Activated T-helper 1 cell treated with anti-CD3 and anti-CD28 coated beads, Interleukin-12 subunit alpha, Interleukin-12 subunit beta, Interleukin-2, Interleukin-4 antibody, amounts not matched to agents 30 ng/mL and 10 ng/mL and 1 ng/mL, durations not matched to agents 14 hours and 24 hours and 36 hours (primary cell): ENCODE measurements at places on chromosomes 16 and 17. TPM values are rescaled to one million over a fixed set of nuclear protein-coding genes. Genes with fewer than 3 reads are reported as not detected.

KRT33A gene
- total RNA-seq, result not detected in 2 replicates

FOXN1 gene
- not detected in 2 replicates for total RNA-seq

ST6GALNAC2 gene
- total RNA-seq, result not detected in 2 replicates

CD300LG gene
- not detected in 2 replicates for total RNA-seq

ACD gene
- 56.7 and 59.1 TPM in 2 replicates for total RNA-seq

KRTAP9-2 gene
- total RNA-seq, result not detected in 2 replicates

DBNDD1 gene
- total RNA-seq, result 0.18 TPM in 1 of 2 replicates, not detected in the other

GPR142 gene
- total RNA-seq, result not detected in 2 replicates

ACLY gene
- 200 and 211 TPM in 2 replicates for total RNA-seq

HOXB1 gene
- not detected in 2 replicates for total RNA-seq

DNA sequence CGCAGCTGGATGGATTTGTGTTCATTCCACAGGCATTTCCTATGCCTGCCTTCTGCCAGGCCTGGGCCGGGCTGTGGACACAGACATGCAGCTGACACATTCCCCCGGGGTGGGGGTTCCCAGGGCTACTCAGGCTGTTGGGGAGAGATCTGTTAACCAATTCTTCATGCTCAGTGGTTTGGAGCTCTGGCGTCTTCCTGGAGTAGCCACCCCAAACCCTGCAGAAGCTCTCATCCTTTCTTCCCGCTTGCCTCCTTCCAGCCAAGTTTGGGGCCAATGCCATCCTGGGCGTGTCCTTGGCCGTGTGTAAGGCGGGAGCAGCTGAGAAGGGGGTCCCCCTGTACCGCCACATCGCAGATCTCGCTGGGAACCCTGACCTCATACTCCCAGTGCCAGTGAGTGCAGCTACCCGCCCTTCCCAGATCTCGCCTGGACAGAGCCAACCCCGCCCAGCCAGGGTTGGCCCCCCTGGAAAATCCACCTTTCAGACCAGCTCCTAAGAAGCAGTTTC, 2.6 kb downstream of the ENO3 start:
- H3K4me1 ChIP-seq, result peaks cover 18% of the 10 kb centered on the region
- H3K27me3 ChIP-seq, result no peaks in the 10 kb centered on the region
- DNase-seq, result no peak
- H3K36me3 ChIP-seq, result peaks cover 6% of the 10 kb centered on the region

- H3K27ac ChIP-seq, result no peak overlapping the region
- H3K4me1 ChIP-seq, result peaks cover 14% of the 10 kb centered on the region
- peaks cover 35% of the 10 kb centered on the region for H3K27me3 ChIP-seq
- no peak for DNase-seq
- no peaks in the 10 kb centered on the region for H3K36me3 ChIP-seq
- peak overlapping the region; percentile 30 for H3K4me3 ChIP-seq
These were observed 92.3 kb upstream of the TMEM97 start for GRCh38 chr17:28226563-28227315.

DNA sequence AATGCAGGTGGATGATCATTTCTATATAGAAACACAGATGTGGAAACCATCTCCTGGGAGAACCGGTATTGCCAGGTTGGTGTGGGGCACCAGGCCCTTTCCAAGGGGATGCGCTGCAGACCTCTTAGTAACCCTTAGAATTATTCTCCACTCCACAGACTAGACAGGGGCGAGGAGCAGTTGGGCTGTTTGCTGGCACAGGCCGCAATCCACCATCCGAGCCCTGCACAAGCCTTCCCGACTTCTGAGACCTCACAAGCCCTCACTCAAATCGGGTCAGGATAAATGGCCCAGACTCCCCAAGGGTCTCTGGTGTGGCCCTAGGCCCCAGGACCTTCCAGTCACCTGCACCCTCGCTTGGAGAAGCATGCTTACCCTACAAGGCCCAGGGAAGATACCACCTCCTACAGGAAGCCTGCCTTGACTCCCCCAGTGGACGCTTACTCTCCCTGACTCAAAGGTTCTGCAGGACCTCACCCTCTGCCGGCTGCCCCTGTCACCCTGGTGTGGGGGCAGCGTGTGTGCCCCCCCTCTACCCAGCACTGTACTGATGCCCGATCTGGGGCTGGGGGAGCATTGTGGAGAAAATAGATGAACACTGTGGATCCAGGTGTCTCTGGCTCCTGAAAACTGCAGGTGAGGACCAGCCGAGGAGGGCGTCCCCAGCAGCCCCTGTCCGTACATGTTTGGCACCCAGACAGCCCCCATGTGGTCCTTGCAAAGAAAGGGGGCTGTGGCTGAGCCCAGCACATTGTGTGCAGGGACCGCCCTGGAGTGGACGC, 49.8 kb upstream of the ACSF3 start:
- H3K27ac ChIP-seq, result no peak overlapping the region
- no peak for DNase-seq
- no peak overlapping the region for H3K4me3 ChIP-seq
- no peaks in the 10 kb centered on the region for H3K4me1 ChIP-seq

DNA sequence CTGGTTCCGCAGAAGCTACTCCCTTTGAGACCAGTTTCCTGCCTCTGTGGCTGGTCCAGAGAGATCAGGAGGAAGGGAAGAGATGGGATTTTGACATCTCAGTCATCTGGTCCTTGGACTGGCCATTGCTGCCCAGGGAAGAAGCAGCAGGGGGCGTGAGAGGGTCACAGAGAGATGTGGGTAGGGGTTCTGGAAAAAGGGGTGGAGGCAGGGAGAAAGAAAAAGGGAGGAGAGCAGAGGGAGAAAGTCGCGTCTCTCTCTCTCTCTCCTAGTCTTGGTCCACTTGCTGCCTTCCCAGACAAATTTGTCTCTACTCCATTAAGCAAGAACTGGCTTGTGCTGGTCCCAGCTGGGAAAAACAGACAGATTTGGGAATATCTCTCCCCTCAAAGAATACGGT, 4.4 kb downstream of the SHBG start:
- no peaks in the 10 kb centered on the region for H3K4me1 ChIP-seq
- H3K27ac ChIP-seq, result no peak overlapping the region
- H3K36me3 ChIP-seq, result no peaks in the 10 kb centered on the region
- peaks cover 8% of the 10 kb centered on the region for H3K27me3 ChIP-seq

DNA sequence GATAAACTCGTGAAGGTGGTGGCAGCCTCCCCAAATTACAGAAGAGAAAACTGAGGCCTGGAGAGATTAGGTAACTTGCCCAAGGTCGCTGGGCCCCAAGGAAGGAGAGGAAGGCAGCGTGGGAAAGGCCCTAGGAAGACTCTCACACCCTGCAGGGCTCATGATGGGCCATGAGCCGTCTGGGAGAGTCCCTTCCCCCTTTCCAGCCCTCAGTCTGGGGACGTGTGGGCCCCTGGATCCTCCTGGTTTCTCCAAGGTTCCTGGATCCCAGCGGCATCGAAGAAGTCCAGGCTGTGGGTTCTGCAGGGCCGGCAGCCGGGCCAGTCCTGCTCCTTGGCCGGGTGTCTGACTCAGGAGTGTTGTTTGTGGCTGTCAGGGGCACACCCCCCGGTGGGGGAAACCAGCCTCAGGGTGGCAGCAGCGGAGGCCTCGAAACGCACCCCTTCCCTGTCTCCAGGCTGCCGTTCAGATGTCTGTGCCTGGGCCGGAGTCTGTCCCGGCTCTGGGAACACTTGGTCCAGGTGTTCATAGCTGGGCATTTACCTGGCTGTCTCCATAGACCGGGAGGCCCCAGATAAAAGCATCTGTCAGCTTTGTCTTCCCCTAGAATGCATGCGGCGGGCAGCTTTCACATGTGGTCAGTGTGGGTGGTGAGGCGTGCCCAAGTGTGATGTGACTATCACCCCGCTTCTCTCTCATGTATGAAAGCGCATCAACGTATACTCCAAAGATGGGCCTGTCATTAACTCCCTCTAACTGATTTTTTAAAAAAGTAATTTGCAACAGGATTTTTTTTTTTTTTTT, 3.7 kb upstream of the RAP1GAP2 start:
- DNase-seq, result peak; percentile 31
- H3K27me3 ChIP-seq, result peaks cover 26% of the 10 kb centered on the region
- no peak overlapping the region for H3K27ac ChIP-seq

GRCh38 chr17:78057113-78057740, 71.3 kb downstream of the TMC6 start:
- H3K4me3 ChIP-seq, result no peak overlapping the region
- H3K36me3 ChIP-seq, result peaks cover 1% of the 10 kb centered on the region
- H3K27ac ChIP-seq, result no peak overlapping the region
- H3K27me3 ChIP-seq, result no peaks in the 10 kb centered on the region

DNA sequence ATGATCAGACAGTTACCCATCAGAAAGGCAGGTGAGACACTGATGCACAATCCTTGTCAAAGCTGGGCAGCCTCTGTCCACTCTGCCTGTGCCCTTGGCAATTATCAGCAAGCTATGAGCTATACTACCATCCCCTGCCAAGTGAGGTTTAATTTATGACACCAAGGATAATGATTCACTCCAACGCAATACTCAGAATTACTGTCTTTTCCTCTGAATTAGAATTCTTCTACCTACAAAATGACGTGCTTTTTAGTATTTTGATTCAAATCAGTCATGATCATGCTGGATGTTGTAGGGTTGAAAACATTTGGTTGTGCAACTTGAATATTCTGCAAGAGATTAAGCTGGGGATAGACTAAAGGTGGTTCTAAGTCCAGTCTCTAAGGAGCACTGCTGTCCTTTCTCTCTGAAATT, 116.8 kb upstream of the SOX9 start:
- no peaks in the 10 kb centered on the region for H3K27me3 ChIP-seq
- no peaks in the 10 kb centered on the region for H3K4me1 ChIP-seq
- H3K27ac ChIP-seq, result no peak overlapping the region
- H3K36me3 ChIP-seq, result no peaks in the 10 kb centered on the region
- no peak overlapping the region for H3K4me3 ChIP-seq
- DNase-seq, result no peak

DNA sequence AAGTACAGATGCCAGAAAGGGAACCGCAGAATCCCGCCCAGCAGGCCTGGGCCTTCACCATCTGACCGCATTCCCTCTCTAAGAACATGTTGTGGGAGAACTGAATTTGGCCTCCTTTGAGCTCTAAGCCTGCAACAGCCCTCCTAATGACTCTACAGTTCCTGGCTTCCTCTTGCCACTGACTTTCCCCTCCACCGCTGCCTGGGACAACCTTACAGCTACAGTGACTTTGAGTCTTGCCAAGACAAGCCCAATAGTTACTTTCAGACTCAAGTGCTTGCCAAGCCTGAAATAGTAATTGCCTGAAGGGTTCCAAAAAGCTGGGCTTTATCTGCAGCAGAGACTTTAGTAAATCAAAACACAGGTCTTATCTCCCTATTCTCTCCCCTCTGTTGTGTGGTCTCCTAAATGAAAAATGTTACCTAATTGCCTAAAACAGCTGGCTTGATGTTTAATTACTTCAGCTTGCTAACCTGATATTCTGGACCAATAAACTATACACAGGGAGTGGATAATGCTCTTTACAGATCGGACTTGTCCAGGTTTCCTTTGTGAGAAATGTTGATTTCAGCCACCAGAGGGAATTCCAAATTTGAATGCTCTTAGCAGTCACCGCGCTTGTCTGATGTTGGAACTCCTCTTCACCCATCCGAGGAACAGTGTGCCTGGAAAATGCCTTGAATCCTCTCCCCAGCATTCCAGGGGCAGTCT, 85.1 kb upstream of the TBX2 start:
- H3K27ac ChIP-seq, result no peak overlapping the region
- DNase-seq, result no peak
- H3K4me1 ChIP-seq, result no peaks in the 10 kb centered on the region
- no peaks in the 10 kb centered on the region for H3K27me3 ChIP-seq

DNA sequence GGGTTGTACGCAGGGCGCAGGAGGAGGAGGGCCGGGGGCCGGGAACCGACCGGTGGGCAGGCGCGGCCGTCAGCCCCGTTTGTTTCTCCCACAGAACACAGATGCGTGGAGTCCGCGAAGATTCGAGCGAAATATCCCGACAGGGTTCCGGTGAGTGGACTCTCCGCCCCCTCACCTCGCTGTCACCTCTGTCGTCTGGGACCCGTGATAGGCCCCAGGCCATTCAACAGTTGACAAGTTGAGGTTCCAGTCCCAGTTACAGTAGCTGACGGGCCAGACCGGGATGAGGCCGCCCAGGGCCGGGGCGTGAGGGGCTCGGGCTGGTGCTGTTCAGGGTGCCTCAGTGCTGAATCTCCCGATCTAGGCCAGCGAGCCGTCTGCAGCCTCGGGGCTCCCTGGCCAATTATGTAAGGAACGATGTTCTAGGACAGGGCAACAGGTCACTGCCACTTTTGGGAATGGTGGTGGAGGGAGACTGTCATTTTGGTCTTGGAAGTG, 628 bp downstream of the GABARAPL2 start:
- H3K27ac ChIP-seq, result peak overlapping the region; percentile 62
- H3K4me3 ChIP-seq, result peak overlapping the region; percentile 99
- peaks cover 5% of the 10 kb centered on the region for H3K27me3 ChIP-seq
- DNase-seq, result peak; percentile 12
- H3K36me3 ChIP-seq, result peaks cover 14% of the 10 kb centered on the region

- H3K27me3 ChIP-seq, result peaks cover 9% of the 10 kb centered on the region
- no peaks in the 10 kb centered on the region for H3K4me1 ChIP-seq
- no peak overlapping the region for H3K4me3 ChIP-seq
- H3K36me3 ChIP-seq, result no peaks in the 10 kb centered on the region
- DNase-seq, result no peak
These were observed 7.8 kb downstream of the PLXDC1 start for GRCh38 chr17:39143552-39144093.

GRCh38 chr17:9232591-9233270, 211.4 kb downstream of the NTN1 start:
- H3K27ac ChIP-seq, result no peak overlapping the region
- no peak overlapping the region for H3K4me3 ChIP-seq
- DNase-seq, result no peak
- no peaks in the 10 kb centered on the region for H3K36me3 ChIP-seq
- H3K27me3 ChIP-seq, result no peaks in the 10 kb centered on the region

DNA sequence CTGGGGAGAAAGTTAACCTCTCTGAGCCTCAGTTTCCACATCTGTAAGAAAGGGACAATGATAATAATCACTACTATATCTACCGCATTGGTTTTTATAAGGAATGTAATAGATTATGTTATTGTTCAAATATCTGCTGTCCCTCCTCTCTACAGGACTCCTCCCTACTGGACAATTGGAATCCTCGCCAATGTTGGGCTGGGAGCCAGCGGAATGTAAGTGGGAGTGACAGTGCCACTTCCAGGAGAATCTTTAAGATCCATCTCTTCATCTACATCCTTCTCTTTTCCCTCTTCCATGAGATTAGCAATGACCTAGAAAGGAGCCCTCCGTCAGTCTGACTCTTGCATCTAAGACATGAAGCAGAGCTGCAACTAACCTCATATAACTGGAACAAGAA, 95.1 kb downstream of the GRIN2A start:
- no peak for DNase-seq
- no peak overlapping the region for H3K27ac ChIP-seq
- H3K4me3 ChIP-seq, result no peak overlapping the region

DNA sequence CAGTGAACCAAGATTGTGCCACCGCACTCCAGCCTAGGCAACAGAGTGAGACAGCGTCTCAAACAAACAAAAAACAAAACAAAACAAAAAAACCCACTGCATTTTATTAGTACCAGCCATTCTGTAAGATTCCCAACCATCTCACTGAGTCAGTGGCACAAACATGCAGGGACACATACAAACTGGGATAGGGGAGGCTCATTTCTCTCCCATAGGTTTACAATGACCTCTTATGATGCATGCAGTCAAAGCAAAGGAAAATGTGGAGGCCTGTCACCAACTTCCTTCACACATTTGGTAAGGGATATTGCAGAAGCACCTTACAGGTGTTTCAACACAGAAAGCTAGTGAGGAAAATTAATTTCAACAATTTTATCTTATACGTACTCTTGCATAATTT, 12.4 kb upstream of the STRADA start:
- no peaks in the 10 kb centered on the region for H3K27me3 ChIP-seq
- H3K27ac ChIP-seq, result no peak overlapping the region
- DNase-seq, result no peak
- H3K36me3 ChIP-seq, result peaks cover 40% of the 10 kb centered on the region
- peaks cover 10% of the 10 kb centered on the region for H3K4me1 ChIP-seq
